NCI-H2107 (cell line): ENCODE measurements at places on chromosomes 7 and 10.

DNA sequence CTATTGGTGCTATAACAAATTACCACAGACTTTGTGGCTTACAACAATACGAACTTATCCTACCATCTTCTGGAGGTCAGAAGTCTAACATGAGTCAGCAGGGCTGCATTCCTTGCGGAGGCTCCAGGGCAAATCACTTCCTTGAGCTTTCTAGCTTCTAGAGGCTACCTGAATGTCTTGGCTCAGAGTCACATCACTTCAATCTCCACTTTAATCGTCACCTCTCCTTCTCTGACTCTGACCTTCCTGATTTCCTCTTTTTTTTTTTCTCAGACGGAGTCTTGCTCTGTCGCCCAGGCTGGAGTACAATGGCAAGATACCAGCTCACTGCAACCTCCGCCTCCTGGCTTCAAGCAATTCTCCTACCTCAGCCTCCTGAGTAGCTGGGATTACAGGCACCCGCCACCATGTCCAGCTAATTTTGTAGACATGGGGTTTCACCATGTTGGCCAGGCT, 44.6 kb upstream of the ANAPC16 start:
- DNase-seq, result no peak

DNA sequence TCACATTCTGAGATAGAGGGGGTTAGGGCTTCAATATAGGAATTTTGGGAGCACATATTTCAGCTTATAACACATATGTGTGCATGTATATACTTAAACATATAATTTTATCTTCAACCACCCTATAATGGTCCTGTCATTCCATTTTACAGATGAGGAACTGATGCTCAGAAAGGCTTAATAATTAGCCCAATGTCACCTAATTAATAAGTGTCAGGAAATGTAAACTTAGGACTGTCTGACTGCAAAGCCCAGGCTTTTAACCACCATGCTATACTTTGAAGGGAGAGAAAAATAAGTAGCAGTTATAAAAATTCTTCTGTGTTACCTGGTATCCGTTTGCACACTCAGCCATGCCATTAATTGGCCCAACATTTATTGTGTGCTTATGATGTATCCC, 172.6 kb downstream of the SKIDA1 start:
- DNase-seq, result no peak

DNA sequence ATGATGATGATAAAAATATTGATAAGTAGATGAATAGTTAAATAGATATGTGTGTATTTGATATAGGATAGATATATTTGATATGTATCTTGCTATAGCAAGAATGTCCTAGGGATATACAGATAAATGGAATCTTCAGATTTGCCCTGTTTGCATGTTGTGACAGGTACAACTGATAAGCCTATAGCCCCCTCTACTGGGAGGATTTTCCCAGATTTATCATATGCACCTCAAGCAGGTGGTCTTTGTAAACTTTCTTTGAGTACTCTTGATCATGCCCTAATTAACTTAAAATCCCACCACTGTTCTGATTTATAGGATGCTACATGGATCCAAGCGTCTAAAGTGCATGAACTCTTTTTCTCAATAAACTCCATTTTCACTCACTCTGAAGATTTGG, 1050.7 kb downstream of the SORCS3 start:
- peak; percentile 0 for DNase-seq

GRCh38 chr10:23918839-23919238, 290.1 kb upstream of the KIAA1217 start:
- no peak for DNase-seq

- DNase-seq, result no peak
Measured at GRCh38 chr7:56639173-56639746, 493.0 kb downstream of the ZNF479 start.

DNA sequence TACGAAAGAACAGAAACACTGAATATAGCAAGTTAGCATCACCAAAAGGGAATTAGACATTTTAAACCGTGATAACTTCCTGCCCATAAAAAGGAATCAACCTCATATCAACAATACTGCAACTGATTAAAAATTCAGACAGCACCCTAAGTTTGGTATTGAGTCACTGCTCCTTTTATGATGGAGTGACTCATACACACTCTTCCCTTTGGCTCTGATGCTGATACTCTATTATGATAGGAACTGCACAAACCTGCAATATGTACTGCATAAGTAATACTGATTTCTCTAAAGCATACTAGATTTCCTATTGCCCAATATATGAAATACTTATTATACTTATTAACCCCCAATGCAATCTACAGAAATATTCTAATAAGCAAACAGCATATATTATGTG, 118.7 kb downstream of the PARD3 start:
- DNase-seq, result no peak

DNA sequence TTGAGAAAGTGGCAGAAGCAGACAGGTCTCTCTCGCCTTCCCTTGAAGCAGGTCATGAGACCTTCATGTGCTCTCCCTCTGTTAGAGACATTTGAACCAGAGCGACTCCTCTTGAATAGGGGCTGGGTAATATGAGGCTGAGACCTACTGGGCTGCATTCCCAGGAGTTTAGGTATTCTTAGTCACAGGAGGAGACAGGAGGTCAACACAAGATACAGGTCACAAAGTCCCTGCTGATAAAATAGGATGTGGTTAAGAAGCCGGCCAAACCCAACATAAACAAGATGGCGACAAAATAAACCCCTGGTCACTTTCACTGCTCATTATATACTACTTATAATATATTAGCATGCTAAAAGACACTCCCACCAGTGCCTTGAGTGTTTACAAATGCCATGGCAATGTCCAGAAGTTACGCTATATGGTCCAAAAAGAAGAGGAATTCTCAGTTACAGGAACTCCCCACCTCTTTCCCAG, 43.5 kb upstream of the MSRB2 start:
- no peak for DNase-seq

DNA sequence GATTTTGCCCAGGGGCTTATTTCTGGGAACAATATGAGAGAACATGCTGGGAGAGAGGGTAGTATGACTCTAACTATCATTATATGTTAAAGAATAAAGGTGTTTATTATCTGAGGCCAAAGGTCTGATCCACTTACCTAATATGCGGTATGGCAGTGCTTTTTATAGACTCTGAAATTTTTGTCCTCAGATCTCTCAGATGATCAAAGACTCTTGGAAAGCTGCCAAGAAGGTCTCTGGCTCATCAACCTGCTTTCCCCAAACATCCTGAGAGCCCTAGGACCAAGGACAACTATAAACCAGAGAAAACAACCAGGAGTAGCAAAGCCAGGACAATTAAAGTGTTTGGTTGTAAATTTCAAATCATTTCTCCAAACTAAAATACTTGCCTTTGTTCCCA, 255.7 kb upstream of the LRRN3 start:
- DNase-seq, result no peak

DNA sequence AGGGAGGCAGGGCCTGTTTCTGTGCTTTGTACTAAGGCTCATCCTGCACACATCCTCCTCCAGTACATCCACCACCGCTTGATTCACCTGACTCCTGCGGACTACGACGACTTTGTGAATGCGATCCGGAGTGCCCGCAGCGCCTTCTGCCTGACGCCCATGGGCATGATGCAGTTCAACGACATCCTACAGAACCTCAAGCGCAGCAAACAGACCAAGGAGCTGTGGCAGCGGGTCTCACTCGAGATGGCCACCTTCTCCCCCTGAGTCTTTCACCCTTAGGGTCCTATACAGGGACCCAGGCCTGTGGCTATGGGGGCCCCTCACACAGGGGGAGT, 10.2 kb downstream of the NDST2 start:
- DNase-seq, result no peak

- DNase-seq, result no peak
Measured at GRCh38 chr7:138565071-138565450, 105.0 kb downstream of the TRIM24 start.

- DNase-seq, result no peak
Measured at GRCh38 chr7:140312141-140312846, 86.0 kb downstream of the SLC37A3 start.

GRCh38 chr7:123096976-123097375, 101.5 kb upstream of the TAS2R16 start:
- DNase-seq, result no peak

- DNase-seq, result no peak
Measured at GRCh38 chr7:17130281-17131059, 168.0 kb upstream of the AHR start.

- DNase-seq, result no peak
Measured at GRCh38 chr10:91604553-91605534, 28.0 kb downstream of the PPP1R3C start.

DNA sequence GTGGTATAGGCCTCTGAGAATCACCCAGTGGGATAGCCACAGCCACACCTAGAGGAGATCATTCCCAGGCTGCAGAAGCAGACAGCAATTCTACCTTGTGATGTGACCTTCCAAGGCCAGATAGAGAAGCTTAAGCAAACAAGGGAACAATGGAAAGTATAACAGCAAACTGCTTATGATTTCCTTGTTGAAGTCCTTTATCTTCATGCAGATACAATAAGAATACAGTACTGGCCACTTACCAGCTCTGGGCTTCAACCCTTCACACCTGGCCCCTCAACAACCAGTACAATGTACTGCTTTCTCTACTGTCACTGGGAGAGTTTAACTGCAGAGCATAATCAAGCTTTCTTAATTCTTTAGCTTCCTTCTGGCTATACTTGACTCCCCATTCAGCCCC, 22.6 kb upstream of the DDX50 start:
- no peak for DNase-seq

- no peak for DNase-seq
Measured at GRCh38 chr10:67257427-67258144, 331.8 kb downstream of the LRRTM3 start.

- no peak for DNase-seq
Measured at GRCh38 chr10:121080281-121080891, 229.2 kb downstream of the WDR11 start.

DNA sequence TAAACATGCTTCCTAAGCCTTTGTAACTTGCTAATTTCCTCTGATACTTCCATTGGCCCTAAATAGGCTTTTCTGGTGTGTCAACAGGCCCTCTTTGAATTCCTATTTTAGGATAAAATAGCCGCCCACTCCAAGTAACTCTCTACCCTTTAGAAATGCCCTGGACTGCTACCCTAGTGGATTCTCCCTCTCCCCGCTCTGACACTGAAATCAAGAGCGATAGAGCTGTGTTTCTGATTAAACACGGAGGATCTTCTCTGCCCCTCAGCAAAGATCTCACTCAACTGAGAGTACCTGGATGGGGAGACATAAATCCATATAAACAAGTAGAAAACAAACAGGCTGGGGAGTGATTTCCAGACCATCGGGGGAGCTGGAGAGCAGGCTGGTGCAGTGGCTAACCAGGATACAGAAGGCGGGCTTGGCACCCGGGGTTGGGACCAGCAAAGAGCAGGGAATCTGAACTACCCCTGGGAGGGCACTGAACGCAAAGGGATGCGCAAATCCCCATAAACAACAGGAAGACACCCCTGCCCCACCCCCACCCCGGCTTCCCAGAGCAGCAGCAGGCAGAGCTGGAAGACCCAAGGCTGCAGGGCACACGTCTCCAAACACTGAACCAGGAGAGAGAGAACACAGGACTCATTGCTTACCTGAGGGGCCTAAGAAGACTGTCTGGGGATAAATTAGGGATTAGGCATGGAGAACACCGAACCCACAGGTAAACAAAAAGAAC, 2.5 kb downstream of the ASB13 start:
- no peak for DNase-seq

- DNase-seq, result no peak
Measured at GRCh38 chr7:14950013-14950412, 47.5 kb upstream of the DGKB start.

DNA sequence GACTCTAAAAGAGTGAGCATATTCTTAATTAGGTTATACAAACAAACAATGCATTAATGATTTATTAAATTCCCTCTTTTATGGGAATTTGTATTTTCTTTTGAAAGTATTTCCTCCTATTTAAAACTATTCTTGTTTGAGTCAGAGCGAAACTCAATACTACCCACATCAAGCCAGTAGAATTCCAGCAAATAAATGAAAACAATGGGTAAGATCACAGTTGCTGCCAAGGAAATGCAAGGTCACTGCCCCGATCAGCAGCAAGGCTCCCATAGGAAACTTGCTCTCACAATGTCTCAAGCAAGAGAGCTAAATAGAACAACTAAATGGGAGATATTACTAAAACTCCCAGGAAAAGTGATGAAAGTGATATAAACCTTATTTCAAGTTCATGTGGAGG, 206.3 kb downstream of the THSD7A start:
- no peak for DNase-seq

- no peak for DNase-seq
Measured at GRCh38 chr7:149097088-149097487, 6.6 kb upstream of the ZNF786 start.

DNA sequence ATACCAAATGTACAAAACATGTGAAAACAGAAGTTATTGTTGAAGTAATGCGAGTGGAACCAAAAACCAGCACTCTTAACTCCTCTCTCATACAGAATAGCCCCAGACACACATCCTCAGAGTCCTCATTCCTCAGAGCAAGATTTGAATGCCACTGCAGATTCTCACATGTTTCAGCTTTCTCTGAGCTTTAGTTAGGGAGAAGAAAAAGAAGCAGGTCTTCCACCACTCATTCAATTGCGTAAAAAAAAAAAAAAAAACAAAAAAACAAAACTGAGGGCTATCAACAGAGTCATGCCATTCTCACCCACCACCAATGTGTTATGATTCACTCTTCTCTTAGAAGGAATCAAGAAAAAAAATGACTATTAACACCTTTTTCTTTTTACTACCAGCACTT, 287.7 kb downstream of the IPMK start:
- DNase-seq, result no peak

DNA sequence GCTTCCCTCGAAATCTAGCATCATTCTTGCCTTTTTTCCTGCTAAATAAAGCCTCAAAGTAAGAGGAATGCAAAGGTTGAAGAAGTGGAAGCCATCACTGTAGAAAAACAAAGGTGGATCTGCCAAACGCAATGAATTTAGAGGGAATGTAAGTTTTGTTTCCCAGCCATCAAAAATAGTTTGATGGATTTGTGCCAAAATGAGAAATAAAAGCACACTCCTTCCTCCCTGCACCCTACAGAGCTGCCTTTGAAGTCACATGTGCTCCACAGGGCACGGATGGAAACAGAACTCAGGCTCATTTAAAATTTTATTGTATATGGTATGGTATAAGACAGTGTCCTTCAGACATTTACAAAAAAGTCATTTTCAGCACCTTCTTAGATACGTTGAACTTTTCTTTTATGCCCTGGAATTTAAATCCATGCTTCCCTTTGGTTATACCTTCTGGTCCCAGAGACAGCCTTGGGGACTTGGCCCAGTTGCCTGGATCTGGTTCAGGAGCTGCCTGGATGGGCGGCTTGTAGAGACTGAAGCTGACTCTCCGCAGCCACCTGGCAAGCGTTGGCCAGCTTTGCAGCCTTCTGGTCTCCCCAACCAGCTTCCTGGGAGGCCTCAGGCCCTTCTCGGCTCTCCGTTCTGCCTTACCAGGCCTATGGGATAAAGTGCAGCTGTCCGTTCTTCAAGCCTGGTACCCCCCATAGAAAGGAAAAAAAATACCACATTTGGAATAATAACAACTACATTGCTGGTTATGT, 228.5 kb upstream of the NEBL start:
- DNase-seq, result no peak

- DNase-seq, result no peak
Measured at GRCh38 chr10:11475831-11476434, 135.5 kb downstream of the USP6NL start.

GRCh38 chr7:17773289-17773626, 167.0 kb downstream of the SNX13 start:
- no peak for DNase-seq
